Cortex of kidney (tissue), 1 donor: ENCODE measurements at places on chromosomes 16 and 17.

DNA sequence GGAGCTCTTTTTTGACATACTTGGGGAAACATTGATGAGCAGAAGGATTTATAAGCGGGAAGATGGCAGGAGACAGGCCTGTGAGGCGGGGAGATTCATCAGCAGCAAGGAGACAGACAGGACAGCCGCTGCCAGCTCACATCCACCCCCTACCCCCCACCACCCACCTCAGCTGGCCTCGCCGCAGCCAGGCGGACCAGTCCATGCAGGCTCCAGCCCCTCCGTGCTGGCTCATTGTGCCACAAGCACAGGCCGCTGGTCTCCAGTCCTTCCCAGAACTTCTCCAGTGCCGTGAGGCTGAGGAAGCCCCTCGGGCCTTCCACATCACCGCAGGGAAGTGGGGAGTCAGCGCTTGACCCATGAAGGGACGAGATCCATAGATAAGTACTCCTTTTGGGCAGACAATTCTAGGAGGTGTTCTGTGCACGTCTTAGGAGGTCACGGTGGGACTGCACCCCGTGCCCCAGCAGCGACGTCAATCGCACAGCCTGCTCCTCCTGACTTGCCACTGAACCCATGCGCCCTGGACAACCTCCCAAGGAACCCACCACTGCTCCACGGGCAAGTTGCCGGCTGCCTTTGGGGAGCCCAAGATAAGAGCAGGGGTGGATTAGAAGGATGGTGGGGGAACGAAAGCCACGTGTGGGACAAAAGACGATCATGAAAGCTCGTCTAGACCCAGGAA, 323.6 kb downstream of the C16orf95 start:
- DNase-seq: no peak

- DNase-seq: no peak
Measured at GRCh38 chr17:73625991-73626673, 18.1 kb downstream of the SDK2 start.

DNA sequence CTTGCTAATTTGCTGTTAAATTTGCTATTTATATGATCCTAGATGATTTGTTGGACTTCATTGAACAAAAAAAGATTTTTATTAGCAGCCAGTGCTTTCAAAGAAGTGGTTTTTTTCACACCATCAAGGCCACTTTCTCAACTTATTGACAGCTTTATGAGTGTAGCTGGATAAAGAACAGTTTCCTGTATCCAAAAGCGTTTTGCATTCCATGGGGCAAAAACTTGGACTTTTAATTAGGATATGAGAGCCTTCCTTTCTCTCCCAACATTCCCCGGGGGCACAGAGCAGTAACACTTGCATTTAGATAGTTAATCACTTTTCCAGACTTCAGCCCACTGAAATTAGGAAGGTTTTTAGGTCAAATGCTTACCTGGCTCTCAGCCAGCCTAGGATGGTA, 177.1 kb upstream of the ELAC2 start:
- DNase-seq: no peak

GRCh38 chr16:53770641-53771040, 66.7 kb downstream of the FTO start:
- DNase-seq: no peak

GRCh38 chr16:83187405-83187804, 560.6 kb downstream of the CDH13 start:
- DNase-seq: no peak

DNA sequence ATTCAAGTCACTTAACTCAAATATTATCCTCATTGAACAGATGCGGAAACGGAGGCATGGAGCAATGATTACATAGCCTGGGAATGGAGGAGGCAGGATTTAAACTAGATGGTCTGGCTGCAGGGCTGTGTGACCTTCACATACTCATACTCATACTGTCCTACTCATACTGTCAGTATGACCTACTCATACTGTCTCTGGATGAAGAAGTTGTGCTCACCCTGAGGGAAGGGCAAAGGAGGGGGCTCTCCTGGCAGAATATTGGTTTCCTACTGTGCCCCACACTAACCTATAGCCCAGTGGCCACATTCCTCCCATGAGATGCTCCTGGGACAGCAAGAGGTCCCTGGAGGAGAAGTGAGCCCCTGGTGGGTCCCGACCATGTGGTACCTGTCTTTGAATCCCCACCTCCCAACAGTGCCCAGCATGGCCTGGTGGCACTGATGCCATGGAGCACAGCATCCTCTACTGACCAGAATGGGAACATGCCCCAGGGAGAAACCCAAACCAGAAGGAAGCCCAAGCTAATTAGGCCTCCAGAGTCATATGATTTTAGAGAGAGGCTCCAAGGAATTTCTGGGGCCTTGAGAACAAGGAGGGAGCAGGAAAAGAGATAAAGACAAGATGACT, 197.3 kb upstream of the SDK2 start:
- DNase-seq: no peak

DNA sequence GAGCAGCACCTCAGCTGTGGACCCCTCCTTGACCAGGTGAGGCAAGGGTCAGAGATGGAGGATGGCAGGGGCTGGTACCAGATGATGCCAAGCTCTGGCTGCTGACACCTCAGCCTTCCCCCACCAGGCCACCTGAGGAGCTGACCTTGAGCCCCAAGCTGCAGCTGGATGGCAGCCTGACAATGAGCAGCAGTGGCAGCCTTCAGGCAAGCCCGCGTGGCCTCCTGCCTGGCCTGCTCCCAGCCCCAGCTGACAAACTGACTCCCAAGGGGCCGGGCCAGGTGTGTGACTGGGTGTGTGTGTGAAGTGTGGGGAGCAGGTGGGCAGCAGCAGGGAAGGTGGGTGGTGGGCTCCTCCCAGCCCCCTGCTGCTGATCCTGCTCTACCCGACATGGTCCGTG, 4.7 kb upstream of the NRN1L start:
- no peak for DNase-seq
